Fibroblast of pulmonary artery (primary cell): ENCODE measurements at places on chromosomes 13 and 19.

DNA sequence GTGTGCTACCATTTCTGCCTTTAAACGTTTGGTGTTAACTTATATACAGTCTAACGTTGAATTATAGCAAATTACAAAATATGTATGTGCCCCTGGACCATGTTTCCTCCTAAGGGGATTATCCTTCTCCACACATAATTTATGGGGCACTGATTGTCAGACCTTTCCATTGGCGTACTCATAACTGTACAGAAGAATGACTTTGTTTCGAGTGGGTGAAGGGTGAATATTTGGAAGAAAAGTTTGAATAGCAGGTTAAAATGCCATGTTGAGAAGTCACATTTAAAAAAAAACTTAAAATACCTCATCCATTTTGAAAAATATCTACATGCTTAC is 58.8 kb downstream of the SLC10A2 start:
- DNase-seq: no peak

DNA sequence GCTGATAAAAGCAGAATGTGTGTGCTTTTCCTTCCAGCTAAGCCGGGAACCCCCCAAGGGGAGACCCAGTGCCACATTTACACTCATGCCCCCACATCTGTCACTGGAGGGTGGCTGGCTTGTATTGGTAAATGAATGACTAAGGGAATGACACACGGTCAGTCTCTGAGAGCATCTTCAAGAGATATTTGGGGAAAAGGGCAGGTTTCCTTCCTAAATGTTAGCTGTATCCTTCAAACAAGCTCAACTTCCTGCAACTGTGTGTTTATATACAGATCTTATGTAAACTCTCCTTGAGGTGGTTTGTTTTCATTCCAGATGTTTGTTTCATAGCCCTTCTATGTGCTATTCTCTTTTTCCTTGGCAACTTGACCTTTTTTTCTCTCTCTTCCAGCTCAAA is 192.6 kb downstream of the COL4A1 start:
- no peak for DNase-seq

- DNase-seq: no peak
Measured at GRCh38 chr13:113851826-113852535, 11.9 kb downstream of the GAS6 start.

GRCh38 chr19:41845051-41845590 is 279 bp downstream of the DMRTC2 start:
- DNase-seq: no peak

GRCh38 chr13:48838193-48838973 is 137.3 kb upstream of the FNDC3A start:
- peak; percentile 69 for DNase-seq

- DNase-seq: no peak
Measured at GRCh38 chr19:16297575-16298178, 26.9 kb upstream of the KLF2 start.

GRCh38 chr13:101390461-101390860 is 25.8 kb downstream of the NALCN start:
- peak; percentile 22 for DNase-seq

- DNase-seq: no peak
Measured at GRCh38 chr13:98652721-98653462, 76.0 kb upstream of the STK24 start.

GRCh38 chr19:51607920-51608562 is 22.2 kb downstream of the SIGLEC5 start:
- peak; percentile 85 for DNase-seq

GRCh38 chr13:40165316-40165932 is 501.0 kb downstream of the FOXO1 start:
- no peak for DNase-seq

DNA sequence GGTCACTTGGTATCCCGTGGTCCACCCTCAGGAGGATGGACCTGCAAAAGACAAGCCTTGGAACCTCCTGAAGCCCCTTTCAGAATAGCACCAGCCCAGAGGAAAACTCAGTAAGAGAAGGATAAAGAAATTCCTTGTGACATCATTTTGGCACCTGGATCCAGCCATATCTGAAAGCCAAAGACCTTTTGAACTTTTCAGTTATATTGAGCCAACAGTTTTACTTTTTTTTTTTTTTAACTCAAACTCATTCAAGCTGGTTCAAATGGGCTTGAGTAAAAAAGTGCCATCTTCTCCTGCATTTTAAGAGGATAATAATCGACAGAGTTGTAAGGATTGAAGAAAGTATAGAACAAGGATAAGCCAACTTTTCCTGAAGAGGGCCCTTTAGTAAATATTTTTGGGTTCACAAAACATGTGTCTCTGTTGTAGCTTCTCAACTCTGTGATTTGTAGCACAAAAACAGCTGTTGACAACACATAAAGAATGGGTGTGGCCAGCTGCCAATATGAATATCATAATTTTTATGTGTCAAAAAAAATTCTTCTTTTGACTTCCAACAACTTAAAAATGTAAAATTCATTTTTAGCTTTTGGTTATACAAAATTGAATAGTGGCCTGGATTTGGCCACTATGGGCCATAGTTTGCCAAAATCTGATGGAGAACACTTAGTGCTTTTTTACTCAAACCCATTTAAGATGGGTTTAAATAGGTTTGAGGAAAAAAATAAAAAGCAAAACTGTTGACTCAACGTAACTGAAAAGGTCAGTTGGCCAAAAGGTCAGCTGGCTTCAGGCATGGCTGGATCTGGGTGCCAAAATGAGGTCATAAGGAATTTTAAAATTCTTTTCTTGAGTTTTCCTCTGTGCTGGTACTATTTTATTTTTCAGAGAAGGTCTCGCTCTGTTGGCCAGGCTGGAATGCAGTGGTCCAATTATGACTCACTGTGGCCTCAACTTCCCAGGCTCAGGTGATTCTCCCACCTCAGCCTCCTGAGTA is 50.7 kb downstream of the ACSBG2 start:
- DNase-seq: no peak

GRCh38 chr19:29845574-29846176 is 33.9 kb downstream of the CCNE1 start:
- DNase-seq: peak; percentile 14

- no peak for DNase-seq
Measured at GRCh38 chr13:113989585-113990300, 15.9 kb upstream of the C13orf46 start.

- DNase-seq: peak; percentile 83
Measured at GRCh38 chr19:39410017-39410830, 2.2 kb upstream of the PLEKHG2 start.

DNA sequence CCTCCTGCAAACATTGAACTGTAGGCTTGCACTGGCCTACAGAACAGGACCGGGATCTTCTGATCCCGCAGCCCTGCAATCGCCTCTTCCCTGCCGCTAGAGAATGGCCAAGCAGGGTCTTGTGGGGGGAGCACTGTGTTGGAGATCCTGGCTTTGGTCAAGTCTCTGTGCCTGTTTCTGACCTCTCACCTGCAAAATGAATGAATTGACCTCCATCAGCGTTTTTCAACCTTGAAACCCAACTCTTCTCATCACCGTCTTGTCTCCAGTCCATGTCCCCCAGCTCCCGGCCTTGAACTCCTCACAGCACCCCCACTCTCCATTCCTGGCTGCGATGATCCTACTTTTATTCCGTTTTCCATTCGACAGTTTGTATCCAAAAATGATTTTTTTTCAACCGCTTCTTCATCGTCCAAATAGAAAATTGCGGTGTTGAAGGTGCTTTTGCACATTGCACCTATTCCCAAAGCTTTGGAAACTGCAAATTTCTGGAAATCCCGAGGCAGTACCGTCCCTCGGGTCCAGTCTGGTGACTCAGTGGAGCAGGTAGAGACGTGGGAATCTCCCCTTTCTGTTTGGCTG is 2.0 kb downstream of the MYO9B start:
- DNase-seq: no peak

- DNase-seq: no peak
Measured at GRCh38 chr13:96781141-96781540, 213.1 kb downstream of the OXGR1 start.

GRCh38 chr19:590750-591098 is 1.0 kb downstream of the HCN2 start:
- no peak for DNase-seq

DNA sequence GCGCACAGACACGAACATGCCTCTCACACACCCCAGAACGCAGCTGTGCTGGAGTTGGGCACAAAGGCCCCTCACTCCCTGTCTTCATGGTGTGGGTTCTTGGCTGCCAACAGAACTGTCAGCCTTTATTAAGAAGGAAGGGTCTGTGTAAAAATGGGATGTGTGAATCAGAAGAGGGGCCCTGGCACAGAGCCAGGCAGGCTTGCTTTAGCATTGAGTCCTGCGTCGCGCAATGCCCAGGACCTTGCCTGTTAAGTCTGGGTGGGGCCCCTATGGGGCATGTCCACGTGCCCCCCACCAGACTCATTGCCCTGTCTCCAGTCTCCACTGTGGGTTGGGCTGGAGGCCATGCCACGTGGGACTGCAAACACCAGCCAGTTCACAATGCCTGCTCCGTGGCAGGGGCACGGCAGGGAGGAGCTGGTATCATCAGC is 84.8 kb downstream of the SLC7A1 start:
- DNase-seq: no peak

DNA sequence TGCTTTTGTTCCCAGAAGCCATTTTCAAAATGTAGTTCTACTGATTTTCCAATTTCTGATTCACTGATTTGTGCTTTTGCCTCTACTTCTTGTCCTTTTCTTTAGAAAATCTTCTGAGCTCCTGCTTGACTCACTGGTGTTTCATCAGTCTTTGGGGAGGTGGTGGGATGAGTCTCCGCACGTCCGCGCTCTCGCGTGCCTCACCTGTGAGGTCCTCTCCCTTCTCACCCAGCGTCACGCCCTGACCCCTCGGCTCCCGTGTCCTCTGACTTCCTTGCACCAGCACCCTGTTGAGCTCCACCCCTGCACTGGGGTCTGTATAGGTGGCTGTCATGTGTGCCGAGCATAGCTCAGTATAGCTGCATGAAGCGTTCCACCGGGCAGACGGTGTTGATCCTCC is 52.7 kb upstream of the MCF2L start:
- DNase-seq: no peak

- DNase-seq: no peak
Measured at GRCh38 chr19:7738023-7738422, 6.1 kb upstream of the CLEC4G start.
